ENCODE measurements at places on chromosomes 7 and 10. TPM values are rescaled to one million over a fixed set of nuclear protein-coding genes. Genes with fewer than 3 reads are reported as not detected.

GPR85 gene
- not detected for total RNA-seq

FEZF1 gene
- total RNA-seq = not detected

ZNF438 gene
- 2.4 TPM for total RNA-seq

DDC gene
- total RNA-seq = not detected

- no peak overlapping the region for H3K27ac ChIP-seq
- peaks cover 8% of the 10 kb centered on the region for H3K4me1 ChIP-seq
- DNase-seq = peak; percentile 39
- H3K36me3 ChIP-seq = no peaks in the 10 kb centered on the region
These were observed 230.2 kb downstream of the PCLO start for GRCh38 chr7:82932516-82932915.

DNA sequence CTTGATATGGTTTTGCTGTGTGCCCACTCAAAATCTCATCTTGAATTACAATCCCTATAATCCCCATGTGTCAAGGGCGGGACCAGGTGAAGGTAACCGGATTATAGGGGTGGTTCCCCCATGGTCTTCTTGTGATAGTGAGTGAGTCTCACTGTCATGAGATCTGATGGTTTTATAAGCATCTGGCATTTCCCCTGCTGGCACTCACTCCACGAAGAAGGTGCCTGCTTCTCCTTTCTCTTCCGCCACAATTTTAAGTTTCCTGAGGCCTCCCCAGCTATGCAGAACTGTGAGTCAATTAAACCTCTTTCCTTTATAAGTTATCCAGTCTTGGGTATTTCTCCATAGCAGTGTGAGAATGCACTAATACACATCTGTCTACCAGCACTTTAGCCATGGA, 109.5 kb upstream of the SDK1 start:
- H3K27ac ChIP-seq = no peak overlapping the region
- H3K4me3 ChIP-seq = no peak overlapping the region
- DNase-seq = no peak
- peaks cover 7% of the 10 kb centered on the region for H3K4me1 ChIP-seq
- no peaks in the 10 kb centered on the region for H3K36me3 ChIP-seq
- H3K27me3 ChIP-seq = no peaks in the 10 kb centered on the region

DNA sequence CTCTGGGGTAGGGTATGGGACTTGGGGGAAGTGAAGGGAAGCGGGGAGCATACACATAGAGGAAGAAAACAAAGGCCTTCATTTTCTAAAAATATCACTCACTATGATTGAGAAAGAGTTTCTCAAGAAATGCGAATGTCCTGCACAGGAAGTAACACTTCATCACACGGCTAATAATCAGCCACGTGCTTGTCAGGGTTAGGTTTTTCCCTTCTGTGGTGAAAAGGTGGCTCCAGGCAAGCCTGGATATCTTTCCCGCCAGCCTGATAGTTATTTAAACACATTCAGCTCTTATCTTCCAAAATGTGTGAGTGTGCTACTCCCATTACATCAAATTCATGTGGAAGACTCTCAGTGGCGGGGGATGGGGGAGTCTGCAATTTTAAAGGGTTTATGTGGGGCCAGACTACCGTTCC, 166.4 kb upstream of the ADO start:
- DNase-seq = no peak
- peaks cover 28% of the 10 kb centered on the region for H3K4me1 ChIP-seq
- peak overlapping the region; percentile 66 for H3K27ac ChIP-seq
- H3K27me3 ChIP-seq = no peaks in the 10 kb centered on the region

DNA sequence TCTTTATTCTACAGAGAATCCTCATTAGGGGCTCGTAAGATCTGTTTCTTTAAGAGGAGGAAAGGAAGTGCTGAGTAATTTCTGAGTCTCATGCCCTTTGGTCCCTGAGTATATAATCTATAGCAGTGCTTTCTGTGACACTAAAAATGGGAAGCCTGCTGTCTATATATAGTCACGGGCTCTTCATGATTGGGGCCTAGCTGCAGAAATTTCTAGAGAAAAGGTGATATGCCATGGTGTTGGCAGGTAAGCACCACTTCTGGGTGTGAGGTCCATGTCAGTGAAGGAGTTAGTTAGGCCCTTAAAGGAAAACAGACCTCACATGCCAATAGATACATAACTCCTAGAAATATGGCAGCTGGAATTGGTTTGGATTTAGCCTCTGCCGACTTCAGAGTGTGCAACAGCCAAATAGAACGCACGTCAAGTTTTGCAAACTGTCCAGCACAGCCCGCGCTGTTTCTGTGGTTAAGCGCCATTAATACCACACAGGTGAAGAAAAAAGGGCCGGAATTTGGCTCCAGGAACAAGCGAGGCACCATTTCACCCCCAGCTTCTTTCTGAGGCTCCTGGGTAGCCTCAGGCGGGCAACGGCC, 123.2 kb downstream of the TACC2 start:
- no peaks in the 10 kb centered on the region for H3K36me3 ChIP-seq
- peaks cover 32% of the 10 kb centered on the region for H3K4me1 ChIP-seq
- H3K4me3 ChIP-seq = peak overlapping the region; percentile 87
- peak; percentile 70 for DNase-seq
